ENCODE measurements at places on chromosomes 2 and 18. TPM values are rescaled to one million over a fixed set of nuclear protein-coding genes. Genes with fewer than 3 reads are reported as not detected.

- no peak for DNase-seq
These were observed 8.4 kb upstream of the PER2 start for GRCh38 chr2:238296638-238297457.

- DNase-seq, result no peak
These were observed 396.3 kb downstream of the RIT2 start for GRCh38 chr18:42719221-42719620.

The NT5DC4 gene
- total RNA-seq, result not detected

The SH3RF3 gene
- total RNA-seq, result 2.2 TPM

GRCh38 chr2:168699844-168700417 lies 102.5 kb upstream of the NOSTRIN start:
- peak; percentile 70 for DNase-seq

The UGT1A3 gene
- not detected for total RNA-seq

Data from suprapubic skin (tissue), 4 donors.